ENCODE measurements at places on chromosomes 1 and 21.

DNA sequence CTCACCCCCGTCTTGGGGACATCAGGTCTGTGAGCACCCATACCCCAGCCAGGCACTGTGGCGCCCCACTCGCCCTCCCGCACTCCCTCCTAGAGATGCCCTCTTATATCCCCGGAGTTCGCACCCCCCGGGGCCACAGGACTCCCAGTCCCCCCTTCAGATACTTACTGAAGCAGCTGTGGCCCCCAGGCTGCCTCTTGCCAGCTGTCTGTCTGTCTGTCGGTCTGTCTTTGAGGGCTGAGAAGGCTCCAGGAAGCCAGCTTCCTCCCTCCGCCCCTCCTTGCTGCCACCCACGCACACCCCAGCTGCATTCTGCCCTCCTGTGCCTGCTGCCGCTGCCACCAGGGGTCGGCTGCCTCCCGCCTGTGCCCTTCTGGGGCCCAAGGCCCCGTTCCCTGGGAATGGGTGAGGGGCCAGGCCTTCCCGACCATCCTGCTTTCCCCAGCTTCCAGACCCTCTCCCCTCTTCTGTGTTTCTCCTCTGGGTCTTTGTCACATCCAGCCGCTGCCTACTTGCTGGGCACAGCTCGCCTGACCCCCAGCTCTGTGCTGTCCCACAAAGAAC lies at the start of gene PTPN7:
TSS of gene PTPN7 (minus strand) at position 226 of the 564 bp plus-strand sequence. CDS start 1,200 bp downstream, outside the sequence.
- DNase-seq: peak; percentile 85

- DNase-seq: no peak
Measured at GRCh38 chr1:224114787-224115175, 870 bp downstream of the FBXO28 start.

DNA sequence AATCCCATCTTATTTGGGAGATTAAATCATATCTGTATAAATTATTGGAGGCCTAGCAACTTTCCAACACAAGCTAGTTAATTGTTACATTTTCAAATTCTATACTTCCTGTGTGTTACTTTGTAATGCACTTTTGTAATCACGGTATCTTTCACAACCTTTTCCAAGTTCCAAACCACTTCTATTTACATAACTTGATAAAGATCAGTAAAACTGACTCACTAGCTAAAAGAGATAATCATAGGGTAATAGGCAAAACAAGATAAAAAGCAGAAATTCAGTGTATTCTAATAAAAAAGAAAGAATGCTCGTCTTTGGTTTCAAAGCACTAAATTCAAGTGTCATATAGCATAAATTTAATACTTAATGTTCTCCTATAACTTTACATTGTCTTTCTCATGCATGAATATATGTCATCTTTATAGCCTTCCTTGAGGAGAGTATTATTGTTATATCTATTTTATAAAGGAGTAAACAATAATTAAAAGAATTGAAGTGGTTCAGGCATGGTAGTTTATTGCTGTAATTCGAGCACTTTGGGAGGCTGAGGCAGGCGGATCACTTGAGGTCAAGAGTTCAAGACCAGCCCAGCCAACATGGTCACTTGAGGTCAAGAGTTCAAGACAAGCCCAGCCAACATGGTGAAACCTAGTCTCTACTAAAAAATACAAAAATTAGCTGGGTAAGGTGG lies 66.4 kb downstream of the RGS13 start:
- DNase-seq: no peak

DNA sequence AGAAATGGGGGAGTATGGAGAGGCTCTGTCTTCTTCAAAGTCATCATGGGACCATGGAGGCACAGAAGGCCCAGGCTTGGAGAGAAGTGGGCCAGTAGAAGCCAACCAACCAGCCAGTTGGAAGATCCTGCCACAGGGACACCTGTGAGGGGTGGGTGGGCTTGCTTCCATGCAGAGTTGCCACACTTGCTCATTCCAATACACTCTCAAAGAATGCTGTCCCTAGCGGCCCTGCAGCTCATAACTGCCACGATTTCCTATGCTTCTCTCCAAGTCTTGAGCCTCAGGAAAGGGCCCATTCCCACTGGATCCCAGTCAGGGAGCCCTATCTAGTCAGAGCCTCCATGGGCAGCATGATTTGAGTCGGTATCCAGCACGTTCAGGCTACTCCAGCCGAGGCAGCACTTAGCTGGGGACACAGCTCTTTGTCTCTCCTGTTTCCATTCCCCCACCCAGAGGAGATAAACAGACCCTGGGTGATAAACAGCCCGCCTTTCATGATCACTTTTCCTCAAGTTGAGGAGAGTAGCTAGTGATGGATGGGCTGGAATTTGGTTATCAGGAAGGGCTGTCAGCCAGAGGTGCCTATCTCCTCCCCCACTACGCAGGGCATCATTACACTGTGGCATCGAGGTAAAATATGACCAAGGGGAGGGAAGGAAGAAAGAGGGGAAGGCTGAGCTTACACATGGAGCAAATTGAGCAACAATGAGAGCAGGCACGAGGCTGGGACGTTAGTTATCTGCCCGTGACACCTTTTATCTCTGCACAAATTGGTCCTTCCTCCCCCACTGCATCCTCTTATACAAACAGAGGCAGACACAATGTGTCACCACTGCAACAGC lies 64.6 kb downstream of the ERI3 start:
- DNase-seq: no peak

- DNase-seq: no peak
Measured at GRCh38 chr1:87278825-87279535, 49.7 kb upstream of the LMO4 start.

GRCh38 chr1:61692155-61692800 lies 32.7 kb downstream of the TM2D1 start:
- no peak for DNase-seq

DNA sequence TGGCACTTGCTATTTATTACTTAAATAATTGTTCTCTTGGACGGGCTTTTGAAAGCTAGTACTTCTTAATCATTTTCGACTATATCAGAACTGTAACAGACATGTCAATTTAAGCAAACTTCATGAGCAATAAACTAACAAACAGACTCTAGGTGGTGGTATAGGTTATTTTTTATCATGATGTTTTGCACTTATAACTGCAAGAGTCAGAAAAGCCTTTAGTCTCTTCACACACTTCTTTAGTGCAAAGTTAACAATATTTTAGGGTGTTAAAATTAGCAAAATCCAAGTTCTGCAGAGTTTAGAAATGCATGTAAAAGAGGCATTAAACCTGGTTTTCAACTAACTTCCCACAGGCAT lies 2.2 kb downstream of the NRIP1 start:
- DNase-seq: peak; percentile 21

GRCh38 chr1:47763591-47764171 lies 233.5 kb downstream of the TRABD2B start:
- DNase-seq: no peak

DNA sequence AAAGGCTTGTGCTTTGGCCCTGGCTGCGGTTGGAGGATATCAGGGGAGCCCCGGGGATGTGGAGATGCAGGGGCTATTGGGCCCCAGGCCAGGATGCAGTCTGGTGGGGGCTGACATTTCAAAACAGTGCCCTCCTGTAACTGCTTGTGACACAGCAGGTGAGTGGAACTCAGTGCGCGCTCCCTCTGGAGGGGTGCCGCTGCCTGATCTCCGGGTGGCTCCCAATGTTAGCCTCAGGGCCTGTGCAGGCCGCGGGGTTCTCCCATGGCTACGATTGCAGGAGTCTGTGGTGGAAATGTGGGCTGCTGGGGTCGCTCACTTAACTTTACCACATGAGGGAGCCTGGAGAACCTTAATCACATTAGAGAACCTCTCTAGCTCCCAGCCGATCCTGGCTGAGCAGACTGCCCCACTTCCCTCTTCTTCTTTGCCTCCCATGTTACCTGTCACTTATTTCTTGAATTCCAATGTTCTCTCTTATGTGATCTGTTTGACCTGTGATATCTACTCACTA lies 163.2 kb downstream of the FMN2 start:
- DNase-seq: no peak

- peak; percentile 58 for DNase-seq
Measured at GRCh38 chr1:145845514-145846161, at the start of gene NUDT17. Gene NUDT17, plus strand, starts transcription at chr1:145845630. Its CDS starts 11 bp downstream, at chr1:145845641.

GRCh38 chr1:23588749-23589548 lies 29.6 kb upstream of the ID3 start:
- no peak for DNase-seq

DNA sequence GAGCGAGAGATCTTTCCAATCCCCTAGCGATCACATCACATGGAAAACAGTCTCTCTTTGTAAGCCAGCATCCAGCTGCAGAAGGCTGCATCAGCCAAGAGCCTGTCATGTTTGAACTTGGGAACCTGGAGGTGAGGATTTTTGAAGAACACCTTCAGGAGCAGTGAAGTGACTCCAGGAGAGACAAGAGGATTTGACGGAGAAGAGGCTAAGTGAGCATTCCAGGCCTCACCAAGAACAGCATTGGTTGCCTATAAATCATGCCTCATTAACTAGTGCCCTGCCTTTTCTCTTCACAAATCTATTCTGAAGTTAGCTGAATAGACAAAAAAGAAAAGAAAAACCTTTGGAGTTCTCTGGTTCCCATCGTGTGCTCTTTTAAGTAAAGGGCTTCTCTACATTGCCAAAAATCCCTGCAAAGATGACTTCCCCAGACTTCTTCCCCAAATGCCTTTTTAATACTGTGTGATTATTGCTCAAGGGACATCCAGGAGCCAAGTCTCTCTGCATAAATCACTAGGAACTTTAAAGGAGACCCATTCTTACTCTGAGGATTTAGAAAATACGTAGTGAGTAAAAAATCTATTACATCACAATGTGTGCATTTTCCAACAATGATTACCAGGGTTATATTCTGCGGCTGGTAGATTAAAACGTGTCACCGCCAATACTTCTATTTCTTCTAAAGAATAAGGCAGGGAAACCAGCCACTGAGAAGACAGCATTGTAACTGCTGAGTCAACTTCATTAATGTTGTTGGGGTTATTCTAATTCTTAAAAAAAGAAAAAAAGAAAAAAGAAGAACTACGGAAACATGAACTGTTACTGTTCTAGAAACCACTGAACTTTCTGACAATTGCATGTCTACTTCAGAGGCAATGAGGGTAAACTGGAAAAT lies 95.2 kb downstream of the KIF14 start:
- DNase-seq: no peak

GRCh38 chr1:16145030-16145661 lies 10.7 kb downstream of the EPHA2 start:
- DNase-seq: no peak

GRCh38 chr1:104295511-104295910 lies 545.8 kb downstream of the AMY1C start:
- DNase-seq: no peak

DNA sequence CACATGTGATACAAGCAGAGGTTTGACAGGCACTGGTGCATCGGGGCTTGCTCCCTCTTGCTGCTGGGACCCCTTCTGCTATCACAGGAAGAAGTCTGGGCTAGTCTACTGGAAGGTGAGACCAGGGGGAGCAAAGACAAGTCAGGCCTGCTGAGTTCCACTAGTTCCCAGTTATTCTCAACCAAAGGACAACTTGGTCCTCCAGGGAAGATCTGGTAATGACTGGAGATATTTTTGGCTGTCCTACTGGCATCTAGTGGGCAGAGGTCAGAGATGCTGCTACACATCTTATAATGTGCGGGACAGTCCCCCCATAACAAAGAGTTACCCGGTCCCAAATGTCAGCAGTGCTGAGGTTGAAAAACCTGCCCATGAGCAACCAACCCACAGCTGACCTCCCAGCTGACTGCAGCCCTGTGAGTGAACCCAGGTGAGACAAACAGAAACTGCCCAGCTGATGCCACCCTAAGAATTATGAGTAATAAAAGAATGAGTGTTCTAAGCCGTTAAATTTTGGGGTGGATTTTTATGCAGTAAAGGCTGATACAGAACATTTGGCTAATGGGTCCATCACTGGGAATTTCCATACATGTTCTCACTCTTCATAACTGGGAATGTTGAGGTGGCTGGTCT lies 71.6 kb downstream of the NENF start:
- DNase-seq: no peak

DNA sequence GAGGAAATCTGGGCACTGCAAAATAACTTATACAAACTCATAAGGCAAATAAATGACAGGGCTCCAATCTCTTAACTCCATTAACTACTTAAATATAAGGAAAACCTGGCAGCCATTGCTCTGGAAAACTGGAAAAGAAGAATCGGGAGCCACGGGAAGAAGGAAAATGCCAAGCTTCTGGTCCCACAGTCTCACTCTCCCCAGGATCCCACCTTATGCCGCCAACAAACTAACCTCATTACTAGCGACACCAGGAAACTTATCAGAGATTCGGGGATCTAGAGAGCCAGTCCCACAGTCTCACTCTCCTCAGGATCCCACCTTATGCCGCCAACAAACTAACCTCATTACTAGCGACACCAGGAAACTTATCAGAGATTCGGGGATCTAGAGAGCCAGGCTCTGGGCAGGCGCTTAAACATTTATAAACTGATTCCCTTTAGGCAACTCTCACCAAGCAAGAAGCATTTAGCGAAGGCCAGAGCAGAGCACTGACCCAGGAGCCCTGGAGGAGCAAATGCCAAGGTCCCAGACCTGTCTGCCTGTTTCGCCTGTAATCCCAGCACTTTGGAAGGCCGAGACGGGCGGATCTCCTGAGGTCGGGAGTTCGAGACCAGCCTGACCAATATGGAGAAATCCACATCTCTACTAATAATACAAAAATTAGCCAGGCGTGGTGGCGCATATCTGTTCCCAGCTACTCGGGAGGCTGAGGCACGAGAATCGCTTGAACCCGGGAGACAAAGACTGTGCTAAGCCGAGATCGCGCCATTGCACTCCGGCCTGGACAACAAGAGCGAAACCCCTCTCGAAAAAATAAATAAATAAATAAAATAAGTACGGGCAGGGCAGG lies 720 bp downstream of the PSMB2 start:
- DNase-seq: no peak

DNA sequence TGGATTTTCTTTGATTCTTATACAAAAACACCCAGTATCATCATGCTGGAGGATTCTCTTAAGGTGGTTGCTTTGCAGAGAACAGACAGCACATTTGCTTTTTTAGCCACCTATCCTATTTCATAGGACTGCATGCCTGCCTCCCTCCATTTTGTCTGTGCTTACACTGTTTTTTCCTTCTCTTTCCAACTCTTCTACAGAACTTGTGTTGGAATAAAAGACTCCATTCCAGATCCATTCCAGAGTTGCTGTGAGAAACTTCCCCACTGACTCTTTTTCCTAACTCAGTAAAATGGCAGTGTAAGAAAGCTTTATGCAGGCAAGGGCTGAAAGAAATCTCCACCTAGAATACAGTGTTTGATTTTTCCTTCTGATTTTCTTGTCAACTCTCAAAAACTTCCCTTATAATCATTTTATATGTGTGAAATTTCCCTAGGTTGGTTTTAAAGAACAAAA lies 5.2 kb upstream of the ARID1A start:
- DNase-seq: no peak

GRCh38 chr1:67126111-67126746 lies 8.5 kb downstream of the C1orf141 start:
- DNase-seq: no peak

- no peak for DNase-seq
Measured at GRCh38 chr1:155889566-155889965, 21.6 kb downstream of the RIT1 start.

DNA sequence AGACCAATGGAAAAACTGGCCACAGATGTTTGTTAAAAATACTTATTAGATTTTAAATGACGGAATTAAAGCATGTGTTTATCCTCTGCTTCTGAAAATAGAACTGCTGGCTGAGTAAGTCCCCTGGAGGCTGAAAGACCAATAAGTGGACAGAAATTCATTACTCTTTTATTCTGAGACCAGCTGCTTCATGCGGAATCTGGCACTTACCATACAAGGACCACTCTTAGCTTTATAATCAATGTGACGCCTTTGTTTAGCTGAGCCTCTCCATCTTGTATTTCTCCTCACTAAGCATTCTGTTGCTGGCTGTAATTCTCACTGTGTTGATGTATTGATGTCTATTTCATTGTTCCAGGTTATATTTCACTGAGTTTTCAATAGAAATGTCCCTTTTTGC lies 6.3 kb upstream of the EXO1 start:
- DNase-seq: no peak

GRCh38 chr1:201433609-201434008 lies 12.1 kb upstream of the TNNI1 start:
- no peak for DNase-seq

Measured in bone marrow (tissue), 2 donors.